Stimulated activated CD4-positive, alpha-beta T cell treated with anti-CD3 and anti-CD28 coated beads, Interleukin-1b, Interleukin-23, amount 100 ng/mL, for 1 hour (primary cell): ENCODE measurements at places on chromosomes 6 and 20.

- DNase-seq = no peak
Observed at GRCh38 chr6:41257369-41258195, 28.9 kb downstream of the TREM1 start.

GRCh38 chr20:32619586-32619985 is 34.5 kb upstream of the NOL4L start:
- DNase-seq = no peak

GRCh38 chr20:35002426-35003210 is 47.0 kb downstream of the MYH7B start:
- no peak for DNase-seq

- DNase-seq = no peak
Observed at GRCh38 chr20:61878478-61879302, 187.0 kb downstream of the TAF4 start.

- no peak for DNase-seq
Observed at GRCh38 chr20:45419188-45420091, 3.5 kb downstream of the PIGT start.

- no peak for DNase-seq
Observed at GRCh38 chr6:125745281-125746018, 4.0 kb upstream of the HEY2 start.

GRCh38 chr20:50928469-50928868 is 2.8 kb downstream of the ADNP start:
- DNase-seq = no peak

- DNase-seq = no peak
Observed at GRCh38 chr20:15699431-15700146, 873.7 kb downstream of the KIF16B start.

DNA sequence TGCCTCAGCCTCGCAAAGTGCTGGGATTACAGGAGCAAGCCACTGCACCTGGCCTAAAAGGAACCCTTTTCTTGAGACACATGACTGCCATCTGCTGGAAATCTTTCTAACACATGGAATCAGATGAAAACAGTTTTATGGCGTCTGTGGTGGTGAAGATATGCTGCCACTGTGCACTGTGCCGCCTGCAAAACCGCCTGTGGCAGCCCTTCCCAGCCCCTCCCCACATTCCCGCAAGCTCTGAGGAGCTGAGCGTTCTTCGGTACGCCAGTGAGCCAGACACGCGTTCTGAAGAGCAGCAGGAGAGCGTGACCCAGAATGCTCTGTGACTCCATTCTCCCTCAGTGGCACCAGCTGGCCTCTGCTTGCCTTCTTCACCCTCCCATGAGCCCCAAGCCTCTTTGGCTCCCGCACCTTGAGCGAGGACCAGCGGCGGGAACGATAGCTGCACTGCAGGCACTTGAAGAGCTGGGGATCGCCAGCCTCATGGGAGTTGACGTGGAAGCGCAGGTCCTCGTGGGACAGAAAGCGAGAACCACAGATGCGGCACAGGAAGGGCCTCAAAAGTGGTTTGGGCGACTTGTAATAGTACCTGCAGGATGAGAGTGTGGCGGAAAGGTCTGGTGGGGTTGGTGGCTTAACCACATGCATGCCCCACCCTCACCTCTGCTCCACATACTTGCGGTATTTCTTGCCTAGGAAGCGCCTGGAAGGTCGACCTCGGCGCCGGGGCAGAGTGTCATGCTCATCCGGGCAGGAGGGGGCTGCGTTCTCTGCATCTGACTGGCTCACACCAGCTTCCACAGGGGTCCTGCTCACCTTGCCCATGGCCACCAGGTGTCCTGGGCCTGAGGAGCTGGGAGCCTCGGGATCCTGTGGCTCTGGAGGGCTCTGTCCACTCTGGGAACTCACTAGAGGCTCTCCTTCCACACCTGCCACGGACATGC is 8.7 kb downstream of the ZNF335 start:
- DNase-seq = no peak

DNA sequence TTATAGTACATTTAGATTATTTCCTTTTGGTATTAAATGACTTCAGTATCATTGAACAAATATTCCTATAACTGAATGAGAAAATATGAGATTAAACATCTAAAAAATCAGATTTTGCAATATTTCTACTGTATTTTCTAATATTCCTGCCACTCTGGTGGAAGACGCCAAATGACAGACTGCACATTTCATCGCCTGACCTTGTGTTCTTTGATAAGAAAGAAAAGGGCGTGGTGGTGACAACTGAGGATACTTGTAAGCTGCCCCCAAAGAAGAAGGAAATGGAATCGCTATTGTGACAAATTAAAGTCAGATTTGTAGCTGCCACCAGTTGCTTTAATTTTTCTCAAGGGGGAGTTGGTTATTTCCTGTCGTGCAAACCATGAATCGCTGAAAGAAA is 131.3 kb downstream of the MTFR2 start:
- DNase-seq = no peak
